ENCODE measurements at places on chromosomes 12 and 14.
A peak's percentile ranks its signal among the peaks of the same experiment; 100 is the strongest.

DNA sequence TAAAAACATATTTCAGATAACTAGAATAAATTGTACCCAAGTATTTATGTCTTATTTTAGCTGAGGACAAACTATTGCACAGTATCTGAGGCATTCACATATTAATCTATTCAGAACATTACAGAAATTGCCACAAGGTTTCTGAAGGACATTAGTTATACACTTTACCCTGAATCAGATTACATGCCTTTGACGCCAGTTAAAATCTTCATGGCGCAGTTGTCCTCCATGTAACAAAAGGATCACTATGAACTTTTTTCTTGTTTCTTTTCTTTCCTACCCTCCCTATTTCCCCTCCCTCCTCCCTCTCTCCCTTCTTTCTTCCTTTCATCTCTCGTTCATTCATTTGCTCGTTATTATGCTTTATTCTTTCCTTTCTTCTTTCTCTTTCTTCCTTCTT lies 176.6 kb upstream of the KITLG start:
- DNase-seq: no peak

- DNase-seq: no peak
These were observed 125.2 kb downstream of the GTF2A1 start for GRCh38 chr14:81095539-81095938.

DNA sequence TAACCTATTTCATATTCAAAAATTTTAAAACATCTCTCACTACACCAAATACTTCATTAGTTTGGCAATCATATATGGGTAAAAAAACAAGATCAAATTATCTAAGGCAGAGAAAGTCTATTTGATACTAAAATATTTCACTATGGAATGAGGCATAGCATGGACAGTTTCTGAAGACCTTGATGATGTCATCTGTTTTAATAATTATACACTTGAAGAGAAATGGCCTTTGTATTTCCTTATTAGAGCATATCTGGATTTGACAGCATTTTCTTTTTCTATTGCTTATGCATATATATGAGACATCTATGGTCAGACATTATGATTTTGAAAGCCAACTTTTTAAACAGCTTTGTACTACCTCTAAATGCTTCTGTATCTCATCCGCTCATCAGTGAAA lies 88.6 kb downstream of the DDHD1 start:
- no peak for DNase-seq

DNA sequence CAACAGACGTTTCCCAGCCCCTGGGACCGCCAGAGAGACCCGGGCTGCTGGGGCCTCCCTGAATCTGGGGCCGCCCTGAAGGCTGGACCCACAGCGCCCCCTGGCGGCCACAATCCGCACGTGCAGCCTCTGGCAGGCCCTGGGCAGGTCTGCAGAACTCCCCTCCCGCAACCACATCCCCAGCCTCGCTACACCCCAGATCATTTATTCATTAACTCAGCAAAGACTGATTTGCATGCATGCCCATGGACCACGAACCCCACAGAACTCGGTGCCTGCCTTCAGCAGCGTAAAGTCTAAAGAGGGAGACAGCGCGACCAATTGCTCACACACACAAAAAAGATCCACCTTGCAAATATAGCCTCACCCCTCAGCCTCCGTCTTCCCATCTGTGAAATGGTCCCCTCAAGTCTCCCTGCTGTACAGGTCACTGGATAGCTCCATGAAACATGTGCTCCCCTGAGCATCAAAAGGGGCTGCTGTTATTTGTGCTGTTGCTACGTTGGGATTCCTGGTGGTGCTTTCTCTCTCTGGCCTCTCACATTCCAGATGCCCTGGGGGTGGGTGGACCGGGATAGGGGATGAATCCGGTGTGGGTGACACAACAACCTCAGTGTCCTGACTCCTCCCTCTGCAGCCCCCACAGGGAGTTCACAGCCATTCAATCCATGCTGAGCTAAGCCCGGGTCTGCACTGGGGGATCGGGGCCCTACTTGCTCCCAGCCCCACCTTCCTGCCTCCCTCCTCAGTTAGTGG lies 96.4 kb downstream of the SCARB1 start:
- peak; percentile 72 for DNase-seq

DNA sequence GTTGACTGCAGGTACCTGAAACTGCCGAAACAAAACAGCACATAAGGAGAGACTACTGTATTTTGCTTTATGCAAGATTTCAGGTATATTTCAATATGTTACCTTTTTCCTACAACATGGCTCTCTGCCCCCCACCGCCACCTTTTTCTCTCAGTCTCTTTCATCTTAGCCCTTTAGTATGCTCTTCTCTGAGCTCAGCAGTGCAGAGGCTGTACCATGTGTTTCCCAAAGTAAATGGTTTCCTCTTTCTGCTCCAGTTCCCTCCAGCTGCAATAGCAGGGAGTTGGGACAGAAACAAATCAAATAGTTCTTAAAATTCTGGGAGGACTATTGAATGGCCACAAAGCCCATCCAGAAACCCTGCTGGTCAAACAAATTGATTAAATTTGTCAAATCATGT lies 4.3 kb downstream of the AMN1 start:
- DNase-seq: no peak

GRCh38 chr14:32011225-32011624 lies 65.9 kb upstream of the ARHGAP5 start:
- no peak for DNase-seq
